Progenitor cell of endocrine pancreas (in vitro differentiated cells): ENCODE measurements at places on chromosomes 6 and 20.

DNA sequence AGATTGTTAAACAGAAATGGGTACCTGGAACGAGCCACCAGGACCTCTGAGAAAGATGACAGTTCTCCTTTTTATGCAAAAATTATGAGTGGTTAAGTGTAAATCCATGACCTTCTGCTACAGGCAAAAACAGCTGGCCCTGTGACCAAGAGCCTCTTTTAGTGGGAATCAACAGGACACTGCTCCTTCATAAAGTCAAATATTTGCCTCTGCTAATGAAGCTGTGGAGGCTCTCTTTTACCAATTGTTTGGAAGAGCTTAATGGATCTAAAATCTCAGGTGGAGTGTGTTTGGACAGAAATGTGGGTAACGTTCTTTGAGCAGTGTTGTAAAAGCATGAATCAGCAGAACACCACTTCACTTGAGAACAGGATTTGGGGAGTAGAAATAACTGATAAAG is 117.5 kb upstream of the PCSK2 start:
- H3K4me1 ChIP-seq: peaks cover 2% of the 10 kb centered on the region
- no peak overlapping the region for H3K27ac ChIP-seq
- DNase-seq: no peak
- H3K36me3 ChIP-seq: no peaks in the 10 kb centered on the region

GRCh38 chr6:40409716-40410397 is 177.3 kb downstream of the LRFN2 start:
- no peak for DNase-seq
- H3K4me3 ChIP-seq: no peak overlapping the region
- no peaks in the 10 kb centered on the region for H3K4me1 ChIP-seq
- H3K36me3 ChIP-seq: no peaks in the 10 kb centered on the region
- H3K27me3 ChIP-seq: peaks cover 8% of the 10 kb centered on the region

DNA sequence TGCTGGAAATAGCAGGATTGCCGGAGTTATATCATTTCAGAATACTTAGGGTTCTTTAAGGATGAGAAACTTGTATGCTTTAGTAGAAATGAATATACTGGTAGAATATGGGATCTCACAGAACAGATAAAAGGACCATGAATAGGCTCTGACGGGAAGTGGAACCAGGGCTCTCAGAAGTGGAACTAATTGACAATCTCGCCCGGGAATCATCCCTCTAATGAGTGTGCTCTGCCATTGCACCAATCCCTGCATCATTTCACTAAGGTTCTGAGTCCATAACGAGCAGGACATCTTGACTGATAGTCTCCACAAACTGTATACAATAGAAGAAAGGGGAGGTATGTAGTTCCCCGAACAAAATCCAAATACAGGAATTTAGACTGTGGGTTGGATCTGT is 150.1 kb downstream of the COL9A1 start:
- H3K4me1 ChIP-seq: no peaks in the 10 kb centered on the region
- H3K36me3 ChIP-seq: no peaks in the 10 kb centered on the region
- no peaks in the 10 kb centered on the region for H3K27me3 ChIP-seq

GRCh38 chr6:167351656-167352345 is 26.9 kb downstream of the TTLL2 start:
- H3K4me3 ChIP-seq: peak overlapping the region; percentile 66
- no peak for DNase-seq

- no peaks in the 10 kb centered on the region for H3K4me1 ChIP-seq
- no peaks in the 10 kb centered on the region for H3K27me3 ChIP-seq
- no peak overlapping the region for H3K27ac ChIP-seq
- H3K4me3 ChIP-seq: no peak overlapping the region
- DNase-seq: no peak
Measured at GRCh38 chr6:135044639-135045038, 10.0 kb downstream of the HBS1L start.

- H3K27ac ChIP-seq: no peak overlapping the region
- no peak for DNase-seq
- H3K4me3 ChIP-seq: no peak overlapping the region
- H3K4me1 ChIP-seq: no peaks in the 10 kb centered on the region
Measured at GRCh38 chr20:23596579-23597250, 9.0 kb downstream of the CST9 start.

- no peak for DNase-seq
- H3K27ac ChIP-seq: no peak overlapping the region
- no peaks in the 10 kb centered on the region for H3K4me1 ChIP-seq
- H3K27me3 ChIP-seq: no peaks in the 10 kb centered on the region
Measured at GRCh38 chr6:150915131-150915879, 49.8 kb downstream of the MTHFD1L start.

DNA sequence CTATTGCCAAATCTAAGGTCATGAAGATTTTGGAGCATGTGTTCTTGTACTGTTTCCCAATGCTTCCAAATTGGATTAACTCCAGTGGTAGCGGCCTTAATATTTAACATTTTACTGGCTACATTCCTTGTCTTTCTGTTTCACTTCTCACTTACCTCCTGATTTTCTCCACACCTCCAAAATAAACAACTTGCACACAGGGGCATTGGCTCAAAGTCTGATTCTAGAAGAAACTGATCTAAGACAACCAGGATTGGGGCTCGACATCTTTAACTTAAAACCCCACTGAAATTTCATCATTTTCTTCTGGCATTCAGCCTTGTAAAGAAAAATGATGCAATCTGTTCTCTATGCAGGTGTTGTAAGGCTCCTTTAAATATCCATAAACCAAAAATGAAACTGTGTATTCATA is 557.9 kb upstream of the ID4 start:
- DNase-seq: no peak
- H3K4me1 ChIP-seq: peaks cover 1% of the 10 kb centered on the region
- H3K36me3 ChIP-seq: peaks cover 1% of the 10 kb centered on the region
- H3K27me3 ChIP-seq: no peaks in the 10 kb centered on the region
- no peak overlapping the region for H3K4me3 ChIP-seq
- no peak overlapping the region for H3K27ac ChIP-seq

DNA sequence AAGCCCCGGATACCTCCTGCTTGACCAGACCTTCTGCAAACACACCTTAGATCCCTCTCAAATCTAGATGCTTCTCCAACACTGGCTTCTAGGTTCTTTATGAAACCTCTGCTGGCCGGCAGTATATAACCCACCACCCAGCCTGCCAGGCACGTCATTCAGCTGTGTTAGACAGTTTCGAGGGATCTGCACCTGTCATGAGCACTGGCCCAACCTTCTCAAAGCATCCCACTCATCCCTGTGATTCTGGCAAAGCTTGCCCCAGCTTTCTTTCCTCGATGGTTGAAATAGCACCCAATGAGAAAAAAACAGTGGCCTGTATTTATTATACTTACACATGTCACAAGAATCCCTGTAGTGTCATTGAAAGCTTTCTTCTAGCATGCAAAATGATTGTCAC is 157.8 kb downstream of the MTHFD1L start:
- H3K27ac ChIP-seq: no peak overlapping the region
- no peak for DNase-seq
- H3K4me3 ChIP-seq: no peak overlapping the region

GRCh38 chr6:56146086-56146485 is 101.3 kb downstream of the COL21A1 start:
- no peak overlapping the region for H3K27ac ChIP-seq
- H3K27me3 ChIP-seq: no peaks in the 10 kb centered on the region
- no peaks in the 10 kb centered on the region for H3K36me3 ChIP-seq
- no peaks in the 10 kb centered on the region for H3K4me1 ChIP-seq
- no peak overlapping the region for H3K4me3 ChIP-seq
- DNase-seq: no peak

DNA sequence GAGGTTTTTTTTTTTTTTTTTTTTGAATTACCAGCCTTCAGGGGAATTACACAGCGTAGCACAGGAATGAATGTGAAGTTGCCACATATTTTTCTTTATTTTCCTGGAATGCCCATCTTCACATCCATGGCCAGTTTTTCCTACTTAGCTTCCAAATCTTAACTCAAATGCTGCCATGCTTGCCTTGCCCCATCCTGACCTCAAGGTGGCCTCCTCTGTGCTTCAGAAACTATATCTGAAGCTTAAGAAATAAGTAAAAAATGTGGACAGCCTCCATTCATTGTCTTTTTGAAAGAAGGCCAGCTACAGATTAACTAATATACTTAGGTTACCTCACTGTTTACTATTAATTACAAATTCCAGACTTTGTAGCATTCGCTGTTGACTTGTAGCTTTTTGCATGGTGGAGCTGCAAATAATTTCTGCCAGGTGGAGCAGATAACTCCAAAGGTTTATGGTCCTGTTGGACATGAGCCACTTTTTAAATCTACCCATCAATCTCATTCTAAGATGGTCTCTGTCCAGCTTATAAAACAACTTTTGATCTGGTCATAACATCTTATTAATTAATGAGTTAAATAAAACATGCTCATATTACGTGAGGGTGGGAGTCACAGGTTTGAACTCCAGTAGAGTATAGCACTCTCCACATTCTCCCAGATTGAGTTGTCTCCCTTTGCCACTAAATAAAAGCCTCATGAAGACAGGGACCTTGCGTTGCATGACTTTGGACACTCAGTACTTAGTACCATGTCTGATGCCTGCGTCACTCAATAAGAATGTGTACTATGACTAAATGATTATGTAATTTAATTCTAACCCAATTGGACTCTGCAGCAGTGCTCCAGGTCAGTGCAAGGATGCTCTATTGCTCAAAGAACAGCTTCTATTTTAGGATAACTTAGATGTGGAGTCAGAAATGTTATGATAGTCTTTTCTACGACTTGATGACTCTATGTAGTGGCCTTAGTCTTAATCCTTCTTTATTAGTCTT is 678.6 kb upstream of the CITED2 start:
- H3K4me1 ChIP-seq: peaks cover 4% of the 10 kb centered on the region
- no peak for DNase-seq
- H3K4me3 ChIP-seq: no peak overlapping the region
- H3K27me3 ChIP-seq: no peaks in the 10 kb centered on the region
- H3K27ac ChIP-seq: no peak overlapping the region

DNA sequence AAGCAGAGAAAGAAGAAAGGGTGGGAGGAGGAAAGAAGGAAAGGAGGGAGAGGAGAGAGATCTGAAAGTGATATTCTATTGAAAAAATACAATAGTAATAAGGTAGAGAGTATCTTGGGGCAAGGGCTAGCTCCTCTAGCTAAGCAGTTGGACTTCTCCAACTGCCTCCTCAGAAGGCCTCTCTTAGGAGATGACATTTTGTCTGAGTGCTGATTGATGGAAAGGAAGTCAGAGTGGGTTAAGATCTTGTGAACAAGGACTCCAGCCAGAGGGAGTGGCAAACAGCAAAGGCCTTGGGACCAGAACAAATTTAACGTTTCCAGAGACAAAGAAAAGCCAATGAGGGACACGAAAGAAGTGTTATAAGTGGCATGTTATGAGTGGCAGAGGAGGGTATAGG is 111.8 kb upstream of the TNFAIP3 start:
- DNase-seq: no peak
- H3K27ac ChIP-seq: no peak overlapping the region
- no peaks in the 10 kb centered on the region for H3K4me1 ChIP-seq
- H3K4me3 ChIP-seq: no peak overlapping the region

DNA sequence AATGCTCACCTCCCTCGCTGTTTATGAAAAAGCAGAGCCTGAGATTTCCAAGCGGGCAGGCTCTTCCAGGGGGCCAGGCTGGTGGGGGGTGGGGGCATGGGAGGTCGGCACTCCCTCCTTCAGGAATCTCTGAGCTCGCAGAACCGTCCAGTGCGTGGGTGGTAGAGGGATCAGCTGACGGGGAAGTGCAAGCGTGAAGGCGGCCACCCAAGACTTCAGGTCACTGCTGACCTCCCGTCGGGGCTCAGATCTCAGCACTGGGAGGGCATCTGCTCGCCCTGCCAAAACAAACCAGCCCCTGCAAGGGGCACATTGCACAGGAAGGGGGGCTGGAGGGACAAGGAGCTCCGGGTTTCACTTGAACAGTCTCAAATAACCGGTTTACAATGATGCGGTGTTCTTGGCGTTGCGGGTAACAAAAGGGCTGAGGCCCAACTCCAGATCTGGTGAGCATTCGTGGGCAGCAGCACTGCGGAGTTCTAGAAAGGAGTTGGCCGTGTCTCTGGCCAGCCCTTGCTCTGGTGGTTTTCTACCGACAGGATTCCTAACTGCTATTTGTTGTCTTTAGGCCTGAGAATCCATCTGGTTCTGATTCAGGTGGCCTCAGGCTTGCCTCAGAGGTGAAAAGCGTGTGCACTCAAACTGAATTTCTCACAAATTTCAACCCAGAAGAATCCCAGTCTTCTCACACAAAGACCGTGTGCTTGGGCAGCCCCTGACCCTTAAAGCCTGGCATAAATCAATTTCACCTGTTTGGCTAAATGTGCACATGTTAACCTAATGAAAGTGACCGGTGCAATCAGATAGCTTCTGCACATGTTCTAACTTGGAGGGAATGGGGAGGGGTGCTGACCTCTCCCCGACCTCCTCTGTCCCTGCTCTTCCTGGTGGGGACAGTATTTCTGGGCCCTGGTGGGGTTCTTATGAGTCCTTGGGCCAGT is 191.6 kb downstream of the MYLK4 start:
- DNase-seq: no peak
- H3K27ac ChIP-seq: peak overlapping the region; percentile 49
- H3K36me3 ChIP-seq: no peaks in the 10 kb centered on the region

GRCh38 chr6:13009461-13009860 is 292.9 kb downstream of the PHACTR1 start:
- no peak for DNase-seq
- H3K4me3 ChIP-seq: no peak overlapping the region
- no peak overlapping the region for H3K27ac ChIP-seq
- H3K27me3 ChIP-seq: peaks cover 51% of the 10 kb centered on the region

DNA sequence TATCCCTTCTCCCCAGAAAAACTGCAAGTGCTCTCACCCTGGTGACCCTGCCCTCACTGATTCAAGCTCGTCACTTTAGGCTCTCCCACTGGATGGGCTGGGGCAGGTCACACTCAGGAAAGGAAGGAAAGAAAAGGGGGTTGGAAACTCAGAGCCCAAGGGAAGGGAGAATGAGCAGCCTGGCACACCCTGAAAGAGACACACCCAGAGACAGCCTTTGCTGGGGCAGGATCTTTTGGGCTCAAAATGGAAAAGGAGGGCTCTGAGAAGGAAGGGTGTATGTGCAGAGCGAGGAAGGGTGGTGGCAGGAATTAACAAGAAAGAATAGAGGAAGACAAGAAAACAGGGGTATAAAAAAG is 2.5 kb downstream of the PPP1R18 start:
- peaks cover 39% of the 10 kb centered on the region for H3K4me1 ChIP-seq
- DNase-seq: no peak
- peak overlapping the region; percentile 57 for H3K4me3 ChIP-seq
- H3K27me3 ChIP-seq: no peaks in the 10 kb centered on the region
- H3K36me3 ChIP-seq: peaks cover 4% of the 10 kb centered on the region

DNA sequence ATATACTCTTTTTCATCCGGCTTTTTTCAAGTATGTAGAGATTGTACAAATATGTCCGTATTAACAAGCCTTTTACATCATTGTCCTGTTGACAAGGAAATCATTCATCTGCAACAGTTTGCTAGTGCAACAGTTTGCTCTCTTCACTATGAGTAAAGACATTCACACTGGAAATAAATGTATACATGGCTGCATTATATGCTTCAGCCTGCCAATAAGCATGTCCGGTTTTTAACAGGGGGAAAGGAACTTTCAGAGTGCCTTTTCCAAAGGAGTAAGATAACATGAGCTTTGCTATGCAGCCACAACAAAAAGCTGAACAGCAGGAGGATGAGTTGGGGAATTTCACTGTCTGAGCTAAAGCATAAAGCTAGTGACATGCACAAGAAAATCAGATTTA is 99.4 kb upstream of the ADTRP start:
- DNase-seq: no peak
- H3K4me1 ChIP-seq: no peaks in the 10 kb centered on the region
